ENCODE measurements at places on chromosomes 4 and X.

DNA sequence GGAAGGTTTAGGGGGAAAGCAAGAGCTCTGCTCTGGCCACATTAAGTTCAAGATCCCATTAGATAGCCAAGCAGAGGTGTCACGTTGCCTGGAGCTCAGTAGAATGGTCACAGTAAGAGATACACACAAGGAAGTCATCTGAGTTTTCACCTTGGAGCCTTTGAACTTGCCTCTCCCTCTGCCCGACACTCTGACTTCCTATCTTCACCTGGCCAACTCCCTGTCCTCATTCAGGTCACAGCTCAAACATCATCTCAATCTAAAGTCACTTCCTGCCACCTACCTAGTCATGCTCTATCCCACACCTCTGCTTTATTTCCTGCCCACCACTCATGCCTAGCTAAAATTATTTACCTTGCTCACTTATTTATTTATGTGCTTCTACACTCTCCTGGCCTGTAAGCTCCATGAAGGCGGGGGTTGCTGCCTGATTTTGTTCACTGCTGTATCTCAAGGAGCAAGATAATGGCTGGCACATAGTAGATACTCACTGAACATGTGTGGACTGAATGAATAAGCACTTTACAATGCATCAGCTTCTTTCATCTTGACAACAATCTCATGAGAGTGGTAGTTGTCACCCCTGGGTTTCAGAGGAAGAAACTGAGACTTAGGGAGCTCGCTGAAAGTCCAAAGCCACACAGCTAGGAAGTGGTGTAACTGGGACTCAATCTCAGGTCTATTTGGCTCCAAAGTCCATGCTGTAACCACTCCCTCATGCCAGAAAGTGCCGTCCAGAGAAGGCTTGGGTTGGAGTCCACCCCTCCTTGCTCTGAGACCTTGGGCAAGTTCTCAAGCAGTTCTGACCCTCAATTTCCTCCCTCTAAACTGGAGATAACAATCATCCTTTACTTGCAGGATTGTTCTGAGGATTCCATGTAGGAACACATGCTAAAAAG, 40.3 kb downstream of the EFNB1 start:
- no peak for DNase-seq

DNA sequence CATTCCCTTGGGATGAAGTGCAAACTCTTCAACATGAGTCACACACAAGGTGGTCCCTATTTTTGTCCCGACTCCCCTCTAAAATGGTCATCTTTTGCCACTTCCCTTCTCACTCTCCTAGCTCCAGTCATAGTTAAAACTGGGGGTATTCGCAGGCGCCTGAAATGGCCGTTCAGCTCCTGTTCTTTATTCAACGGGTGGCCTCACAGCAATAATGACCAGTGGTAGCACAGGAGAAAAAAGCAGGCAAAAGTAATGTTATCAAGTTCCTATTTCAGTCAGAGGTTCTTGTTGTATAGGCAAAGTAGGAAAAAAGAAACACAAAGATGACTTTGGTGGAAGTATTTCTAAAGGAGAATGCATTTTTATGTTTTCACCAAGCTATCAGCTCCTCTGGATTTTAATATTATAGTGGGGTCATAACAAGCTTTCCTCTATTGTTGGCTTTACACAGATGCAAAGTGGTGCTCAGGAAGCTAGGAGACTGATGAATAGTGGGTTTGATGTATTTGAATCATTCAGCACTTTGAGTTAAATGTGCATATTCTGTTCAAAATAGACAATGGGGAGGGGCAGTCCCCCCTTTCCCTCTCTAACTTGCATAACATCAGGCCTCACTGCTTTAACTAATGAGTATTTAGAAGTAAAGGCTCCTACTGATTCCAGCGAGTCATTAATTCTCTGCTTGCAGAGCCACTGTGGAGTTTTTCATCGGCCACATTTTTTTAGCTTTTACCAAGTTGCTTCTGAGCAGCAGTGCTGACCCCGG, 171.2 kb upstream of the NDP start:
- DNase-seq = no peak

DNA sequence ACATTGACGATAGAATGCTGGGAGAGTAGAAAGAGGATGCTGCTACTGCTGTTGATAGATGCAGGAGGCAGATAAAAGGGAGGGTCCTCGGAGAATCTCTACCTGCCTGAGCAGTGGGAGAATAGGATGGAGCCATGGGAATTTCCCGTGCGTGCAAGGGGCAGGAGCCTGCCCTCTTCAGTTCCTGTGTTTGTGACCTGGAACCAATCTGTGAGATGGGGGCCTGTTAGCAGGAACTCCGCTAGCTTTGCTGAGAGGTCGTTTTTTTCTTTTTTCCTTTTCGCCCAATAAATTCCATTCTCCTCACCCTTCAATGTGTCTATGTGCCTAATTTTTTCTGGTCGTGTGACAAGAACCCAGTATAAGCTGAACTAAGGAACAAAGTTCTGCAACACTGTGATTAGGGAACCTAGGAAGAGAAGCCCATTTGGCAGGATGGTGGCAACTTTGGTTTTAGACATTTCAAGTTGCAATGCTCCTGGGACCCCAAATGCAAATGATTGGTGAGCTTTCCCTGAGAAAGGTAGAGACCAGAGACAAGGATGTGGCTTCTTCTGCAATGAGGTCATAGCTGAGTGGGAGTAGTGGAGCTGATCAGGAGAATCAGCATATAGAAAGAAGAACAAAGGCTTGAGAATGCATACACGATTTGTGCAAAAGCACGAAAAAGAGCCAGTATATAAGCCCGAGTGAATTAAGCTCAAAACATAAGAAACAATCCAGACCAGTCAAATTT, 23.9 kb downstream of the SLC39A8 start:
- no peak for DNase-seq

DNA sequence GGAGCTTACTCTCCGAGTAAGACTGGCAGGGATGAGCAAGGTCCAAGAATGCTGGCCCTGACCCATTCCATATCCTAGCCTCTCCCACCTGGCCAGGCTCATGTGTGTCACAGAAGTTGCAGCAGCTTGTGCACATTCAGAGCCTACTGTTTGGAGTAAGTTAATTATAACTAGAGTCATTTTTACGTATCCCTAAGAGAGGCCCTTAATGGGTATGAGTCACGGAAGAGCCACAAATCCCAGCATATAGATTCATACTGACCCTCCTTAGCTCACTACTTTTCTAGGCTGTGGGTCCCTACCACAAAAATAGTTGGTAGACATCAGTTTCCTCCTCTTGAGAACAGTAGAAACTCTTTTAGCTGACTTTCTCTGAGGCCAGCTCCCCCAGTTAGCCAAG, 118.3 kb upstream of the FRG1 start:
- no peak for DNase-seq

GRCh38 chr4:111064342-111064993, 441.6 kb upstream of the PITX2 start:
- DNase-seq = no peak

DNA sequence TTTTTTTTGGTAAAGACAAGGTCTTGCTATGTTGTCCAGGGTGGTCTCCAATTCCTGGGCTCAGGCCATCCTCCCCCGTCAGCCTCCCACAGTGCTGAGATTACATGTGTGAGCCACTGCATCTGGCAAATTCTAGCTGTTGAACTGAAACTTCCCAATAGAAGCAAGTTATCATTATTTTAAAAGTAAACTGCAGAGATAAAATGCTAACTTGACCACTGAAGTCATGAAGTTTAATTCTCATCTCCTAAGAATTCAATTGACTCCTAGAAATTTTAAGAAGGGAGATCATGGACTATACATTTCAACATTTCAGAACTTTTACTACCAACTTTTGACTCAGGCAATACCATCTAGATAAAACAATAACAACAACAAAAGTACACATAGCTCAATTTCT, 11.7 kb upstream of the EXOSC9 start:
- DNase-seq = no peak

GRCh38 chr4:150078579-150079080, 385 bp downstream of the DCLK2 start:
- no peak for DNase-seq

DNA sequence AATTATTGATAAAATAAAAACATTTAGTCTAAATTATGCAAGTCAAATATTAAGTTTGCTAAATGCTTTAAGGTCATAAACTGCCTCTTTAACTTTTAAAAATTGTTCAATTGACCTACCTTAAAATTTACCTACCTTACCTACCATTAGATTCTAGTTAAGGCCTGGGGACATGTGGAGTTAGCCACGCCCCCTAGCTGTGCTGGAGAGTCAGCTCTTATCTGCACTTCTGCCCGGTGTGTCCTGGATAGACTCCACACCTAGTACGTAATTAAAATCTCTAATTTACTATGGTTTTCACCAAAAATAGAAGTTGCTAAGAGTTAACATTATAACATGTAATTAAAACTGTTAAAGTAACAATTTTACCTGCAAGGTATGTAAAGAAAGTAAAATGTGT, 22.7 kb downstream of the TENM3 start:
- no peak for DNase-seq

GRCh38 chr4:169765835-169766234, 8.1 kb upstream of the HPF1 start:
- DNase-seq = no peak

- DNase-seq = no peak
Measured at GRCh38 chrX:114619874-114620273, 36.0 kb downstream of the HTR2C start.

GRCh38 chr4:124253080-124253479, 459.5 kb downstream of the ANKRD50 start:
- DNase-seq = no peak

DNA sequence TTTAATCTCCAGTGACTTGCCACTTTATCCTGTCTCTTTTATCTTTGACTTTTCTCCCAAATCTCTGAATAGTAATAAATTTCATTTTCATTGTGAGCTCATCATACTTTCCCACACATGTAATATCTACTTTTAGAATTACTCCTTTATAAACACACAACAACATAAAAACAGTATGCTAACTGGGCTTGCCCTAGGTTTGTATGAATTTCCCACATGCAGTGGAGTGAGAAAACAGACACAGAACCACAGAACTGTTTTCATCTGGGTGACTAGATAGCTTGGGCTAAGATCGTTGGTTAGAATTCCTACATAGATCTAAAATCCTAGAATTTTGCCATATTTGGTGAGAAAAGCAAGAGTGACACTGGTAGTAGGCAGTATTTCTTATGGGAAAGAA, 409.5 kb downstream of the SPRY1 start:
- no peak for DNase-seq

DNA sequence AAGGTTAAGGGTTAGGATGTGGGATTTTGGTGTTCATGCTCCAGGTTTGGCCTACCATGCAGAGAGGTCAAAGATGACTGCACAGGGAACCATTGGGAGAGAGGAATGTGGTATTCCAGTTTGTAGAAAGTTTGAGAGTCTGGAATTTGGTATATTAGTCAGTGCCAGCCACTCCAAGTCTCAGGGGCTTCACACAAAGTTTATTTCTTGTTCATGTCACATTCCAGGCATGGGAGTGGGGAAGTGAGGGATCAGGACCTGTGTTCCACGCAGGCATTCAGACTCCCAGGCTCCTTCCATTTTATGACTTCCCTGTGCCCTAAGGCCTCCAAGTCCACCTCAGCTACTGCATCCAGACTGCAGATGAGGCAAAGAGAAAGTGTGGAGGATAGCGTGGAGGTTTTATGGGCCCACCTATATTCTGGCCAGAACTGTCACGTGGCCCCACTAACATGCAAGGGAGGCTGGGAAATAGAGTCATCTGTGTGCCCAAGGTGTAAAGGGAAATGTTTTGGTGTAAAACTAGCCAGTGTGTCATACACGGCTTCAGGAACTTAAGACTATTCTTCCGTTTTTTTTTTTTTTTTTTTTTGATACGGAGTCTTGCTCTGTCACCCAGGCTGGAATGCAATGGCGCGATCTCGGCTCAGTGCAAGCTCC, 140.6 kb upstream of the SCML1 start:
- DNase-seq = no peak

DNA sequence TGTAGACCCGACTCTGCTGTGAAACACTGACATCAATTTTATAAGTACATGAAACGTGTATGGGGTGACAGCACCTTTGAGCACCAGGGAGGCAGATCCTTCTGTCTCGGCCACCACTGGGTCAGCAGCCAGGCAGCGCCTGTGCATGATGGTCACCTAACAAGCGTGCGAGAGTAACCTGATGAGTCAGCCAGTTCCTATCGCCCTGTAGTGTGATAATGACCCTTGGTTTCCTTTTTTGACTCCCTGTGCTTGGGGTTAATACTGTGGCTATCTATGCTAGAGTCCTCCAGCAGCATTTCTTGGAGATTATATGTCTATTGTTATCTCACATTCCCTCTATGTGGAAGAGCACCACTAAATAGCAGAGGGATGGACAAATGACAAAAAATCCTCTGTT, 101.6 kb downstream of the NPNT start:
- no peak for DNase-seq

DNA sequence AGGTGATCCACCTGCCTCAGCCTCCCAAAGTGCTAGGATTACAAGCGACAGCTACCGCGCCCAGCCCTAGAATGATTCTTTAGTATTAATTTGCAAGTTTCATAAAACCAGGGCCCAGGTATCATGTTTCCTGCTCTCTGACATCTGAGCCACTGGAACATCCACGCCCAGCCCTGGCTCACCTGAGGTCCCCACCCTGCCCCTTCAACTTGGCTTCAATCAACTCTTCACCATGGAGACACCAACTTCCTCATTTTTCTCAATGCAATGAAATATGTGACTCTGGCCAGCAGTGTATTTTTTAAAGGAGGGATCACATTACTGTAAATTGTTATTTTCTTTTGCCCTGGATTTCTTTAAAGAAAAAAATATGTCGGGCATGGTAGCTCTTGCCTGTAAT, 3.9 kb downstream of the PRSS12 start:
- no peak for DNase-seq

- no peak for DNase-seq
Measured at GRCh38 chrX:118510111-118510510, 14.5 kb downstream of the DOCK11 start.

DNA sequence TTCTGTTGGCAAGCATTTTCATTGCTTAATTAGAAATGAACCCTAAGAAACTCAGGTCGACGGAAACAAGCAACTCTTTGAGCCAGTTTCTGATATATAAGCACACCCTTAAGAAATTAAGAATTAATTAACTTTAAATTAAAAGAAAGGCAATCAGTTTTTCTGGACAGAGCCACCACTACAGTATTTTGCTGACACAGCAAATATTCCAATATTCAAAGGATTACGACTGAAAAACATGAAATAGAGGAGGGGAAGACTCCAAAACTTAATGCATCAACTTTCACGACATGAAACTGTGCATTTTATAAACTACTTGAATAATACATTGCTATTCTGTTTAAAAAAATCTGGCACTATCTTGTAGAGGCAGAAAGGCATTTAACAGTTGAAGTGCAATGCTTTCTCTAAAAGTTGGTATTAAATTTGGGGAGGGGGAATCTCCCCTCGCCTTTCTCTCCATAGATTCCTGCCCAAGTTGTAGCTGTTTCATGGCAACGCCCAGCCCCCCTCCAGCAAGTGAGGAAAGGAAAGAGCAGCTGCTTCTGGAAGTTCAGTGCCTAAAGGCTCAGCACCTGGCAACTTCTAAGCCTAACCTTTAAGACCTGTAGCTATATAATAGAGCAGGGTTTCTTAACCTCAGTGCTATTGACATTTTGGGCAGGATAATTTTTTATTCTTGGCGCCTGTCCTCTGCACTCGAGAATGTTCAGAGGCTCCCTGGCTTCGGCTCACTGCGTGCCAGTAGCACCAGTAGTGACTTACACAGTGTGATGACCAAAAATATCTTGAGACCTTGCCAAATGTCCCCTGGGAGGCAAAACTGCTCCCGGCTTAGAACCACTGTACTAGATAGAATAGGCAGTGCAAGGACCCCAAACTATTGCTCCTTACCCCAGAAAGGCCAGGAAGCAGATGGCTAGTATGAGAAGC, 6.7 kb upstream of the ZCCHC18 start:
- no peak for DNase-seq

GRCh38 chrX:154785716-154786115, 19.6 kb downstream of the MPP1 start:
- no peak for DNase-seq

Measured in activated effector memory CD4-positive, alpha-beta T cell treated with Interleukin-2 at 50 U/mL for 16 hours (primary cell).